ENCODE measurements at places on chromosomes 12 and 14.

DNA sequence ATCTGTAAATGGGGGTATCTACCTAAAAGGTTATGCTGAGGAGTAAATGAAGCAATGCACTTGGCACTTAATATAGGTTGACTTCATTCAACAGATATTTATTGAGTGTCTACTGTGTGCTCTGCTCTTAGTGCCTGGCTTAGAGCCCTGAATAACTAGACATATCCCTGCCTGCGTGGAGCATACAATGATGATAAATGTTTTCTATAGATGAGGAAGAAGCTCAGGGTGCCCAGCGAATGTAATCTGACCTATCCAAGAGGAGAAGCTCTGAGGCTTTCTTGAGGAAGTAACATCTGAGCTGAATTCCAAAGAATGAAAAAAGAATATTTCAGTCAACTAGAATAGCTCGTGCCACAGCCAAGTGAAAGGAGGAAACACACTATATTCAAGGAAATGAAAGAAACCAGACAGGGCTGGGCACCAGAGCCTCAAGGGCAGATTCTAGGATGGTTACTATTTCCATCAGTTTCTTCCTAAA is 17.9 kb upstream of the HIGD1C start:
- DNase-seq: no peak

GRCh38 chr14:100022772-100023451 is 42.3 kb upstream of the EVL start:
- peak; percentile 75 for DNase-seq

GRCh38 chr12:51980051-51980808 is 26.5 kb upstream of the TAMALIN start:
- peak; percentile 76 for DNase-seq

DNA sequence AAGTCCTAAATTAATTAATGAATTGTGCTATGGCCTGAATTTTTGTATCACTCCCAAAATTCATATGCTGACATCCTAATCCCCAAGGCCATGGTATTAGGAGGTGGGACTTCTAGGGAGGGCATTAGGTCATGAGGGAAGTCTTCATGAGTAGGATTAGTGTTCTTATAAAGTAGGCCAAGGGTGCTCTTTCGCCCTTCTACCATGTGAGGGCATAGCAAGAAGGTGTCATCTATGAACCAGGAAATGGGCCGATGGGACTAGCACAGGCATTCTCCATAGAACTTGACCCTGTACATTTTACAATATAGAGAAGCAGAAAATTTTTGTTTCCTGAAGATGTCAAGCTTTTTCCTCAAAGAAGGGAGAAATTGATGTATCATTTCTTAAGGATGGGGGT is 12.5 kb downstream of the SYT10 start:
- no peak for DNase-seq

GRCh38 chr12:122886851-122887818 is 8.8 kb downstream of the VPS37B start:
- no peak for DNase-seq

GRCh38 chr12:46300910-46301309 is 32.1 kb upstream of the SLC38A1 start:
- no peak for DNase-seq

DNA sequence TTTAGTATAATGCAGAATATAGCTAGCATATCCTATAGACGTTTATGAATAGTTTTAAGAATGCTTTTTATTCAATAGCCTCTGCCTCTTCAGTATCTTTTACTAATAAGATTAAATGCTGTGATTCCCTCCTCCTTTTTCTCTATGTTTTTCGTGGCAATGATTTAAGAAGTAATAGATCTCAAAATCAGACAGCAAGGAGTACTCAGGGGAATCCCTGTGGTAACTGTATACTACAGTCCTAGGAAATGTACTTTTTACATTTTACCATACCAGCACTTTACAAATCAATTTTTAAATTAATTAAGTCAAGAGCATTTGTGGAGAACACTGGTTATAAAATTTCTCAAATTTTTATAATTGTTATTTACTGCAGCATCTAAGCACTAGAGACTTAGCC is 240.6 kb upstream of the CAND1 start:
- no peak for DNase-seq

GRCh38 chr12:12924169-12924568 is 27.8 kb downstream of the GPRC5D start:
- no peak for DNase-seq

DNA sequence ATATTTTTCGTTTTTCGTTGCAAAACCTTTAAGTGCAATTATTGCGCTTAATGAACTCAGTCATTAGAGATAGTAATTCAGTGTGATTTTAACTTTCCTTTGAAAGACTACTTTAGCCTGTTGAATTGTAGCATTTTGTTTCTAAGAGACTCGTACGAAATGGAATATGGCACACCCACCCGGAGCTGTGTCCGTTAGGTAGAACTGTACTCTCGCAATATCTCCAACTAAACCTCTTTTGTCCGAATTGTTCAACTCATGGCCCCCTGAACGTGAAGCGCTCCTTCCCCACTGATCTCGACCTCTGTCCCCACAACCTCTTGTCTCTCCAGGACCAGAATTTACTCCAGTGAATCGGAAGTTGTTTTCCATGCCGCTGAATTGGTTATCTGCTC is 800 bp downstream of the PCNX4 start:
- DNase-seq: peak; percentile 54

- no peak for DNase-seq
Measured at GRCh38 chr12:94265966-94266745, 117.8 kb downstream of the PLXNC1 start.

- DNase-seq: no peak
Measured at GRCh38 chr12:13463189-13463588, 266.7 kb downstream of the EMP1 start.

DNA sequence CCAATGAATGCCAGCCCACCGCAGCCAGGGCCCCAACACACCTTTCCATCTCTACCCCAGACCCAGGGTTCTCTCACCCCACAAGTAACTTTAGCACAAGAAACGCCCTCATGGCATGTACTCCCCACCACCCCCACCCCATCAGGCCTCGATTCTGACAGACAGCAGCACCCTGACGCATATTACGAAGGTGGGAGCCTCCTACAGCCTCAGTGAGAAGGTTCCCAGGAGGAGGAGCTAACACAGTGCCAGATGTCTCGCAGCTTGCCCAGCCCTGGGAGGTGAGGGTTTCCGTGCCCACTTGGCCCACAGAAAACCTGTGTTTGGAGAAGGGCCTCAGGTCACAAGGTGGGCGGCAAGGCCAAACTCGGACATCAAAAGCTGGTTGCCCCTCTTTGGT is 32.4 kb downstream of the CCDC88C start:
- no peak for DNase-seq

- no peak for DNase-seq
Measured at GRCh38 chr14:43005807-43006206, 1399.1 kb downstream of the LRFN5 start.

DNA sequence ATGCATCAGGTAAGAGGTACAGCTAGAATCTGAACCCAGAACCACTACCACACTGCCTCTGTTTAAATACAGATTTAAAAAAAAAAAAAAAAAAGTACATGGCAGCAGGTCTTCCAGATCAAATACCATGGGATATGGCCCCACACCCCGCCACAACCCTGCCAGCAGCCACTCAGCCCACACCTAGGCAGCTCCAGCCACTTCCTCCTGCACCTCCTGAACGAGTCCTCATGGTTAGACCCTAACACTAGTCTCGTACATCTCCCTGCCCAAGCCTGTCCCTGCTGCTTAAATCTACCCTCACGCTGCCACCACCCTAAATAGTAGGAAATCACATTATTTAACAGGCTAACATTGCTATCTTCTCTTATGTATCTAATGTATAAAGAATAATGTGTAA is 12.6 kb downstream of the SETD3 start:
- no peak for DNase-seq

DNA sequence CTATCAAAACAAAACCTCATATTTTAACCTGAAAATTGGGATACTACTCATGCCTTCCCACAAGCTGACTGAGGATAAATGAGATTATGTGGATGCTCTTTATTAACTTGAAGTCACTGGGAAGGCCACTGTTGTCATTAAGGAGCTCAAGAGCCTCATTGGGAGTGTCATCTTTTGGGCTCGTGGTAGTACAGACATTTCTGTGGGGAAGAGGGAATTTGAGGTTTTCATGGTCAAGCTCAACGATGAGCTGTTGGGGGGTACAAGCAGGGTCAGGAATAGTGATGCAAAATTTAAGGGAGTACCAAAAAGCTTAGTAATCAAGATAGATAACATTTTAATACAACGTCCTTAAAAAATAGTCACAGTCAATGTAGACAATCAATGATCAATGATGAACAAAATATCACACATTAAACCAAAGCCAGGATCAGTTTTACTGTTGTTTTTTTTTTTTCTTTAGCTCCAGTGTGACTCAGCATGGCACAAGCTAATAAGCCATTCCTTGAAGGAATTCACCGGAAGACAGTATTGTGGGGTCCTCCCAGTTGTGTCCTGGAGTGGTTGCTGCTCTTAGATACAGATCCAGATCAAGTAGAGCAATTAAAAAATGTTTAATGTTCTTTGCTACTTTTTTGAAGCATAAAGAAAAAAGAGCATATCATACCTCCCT is 130.9 kb downstream of the C12orf75 start:
- no peak for DNase-seq

DNA sequence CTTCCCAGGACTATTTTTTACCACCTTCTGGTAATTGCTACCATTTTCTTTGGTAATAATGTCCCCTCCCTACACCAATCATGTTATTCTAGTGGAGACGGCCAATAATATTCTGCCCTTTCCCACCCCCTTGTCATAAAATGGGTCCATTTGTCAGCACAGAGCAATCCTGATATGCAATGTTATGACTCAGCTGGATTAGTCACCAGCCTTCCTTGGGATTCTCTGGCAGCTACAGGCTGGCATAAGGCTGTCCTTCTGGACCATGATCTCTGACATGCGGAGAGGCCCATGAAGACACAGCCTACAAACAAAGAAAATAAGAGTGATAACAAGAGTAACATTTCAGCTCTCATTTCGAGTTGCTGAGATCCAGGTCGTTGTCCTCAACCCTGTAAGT is 222.0 kb upstream of the CPNE8 start:
- no peak for DNase-seq

DNA sequence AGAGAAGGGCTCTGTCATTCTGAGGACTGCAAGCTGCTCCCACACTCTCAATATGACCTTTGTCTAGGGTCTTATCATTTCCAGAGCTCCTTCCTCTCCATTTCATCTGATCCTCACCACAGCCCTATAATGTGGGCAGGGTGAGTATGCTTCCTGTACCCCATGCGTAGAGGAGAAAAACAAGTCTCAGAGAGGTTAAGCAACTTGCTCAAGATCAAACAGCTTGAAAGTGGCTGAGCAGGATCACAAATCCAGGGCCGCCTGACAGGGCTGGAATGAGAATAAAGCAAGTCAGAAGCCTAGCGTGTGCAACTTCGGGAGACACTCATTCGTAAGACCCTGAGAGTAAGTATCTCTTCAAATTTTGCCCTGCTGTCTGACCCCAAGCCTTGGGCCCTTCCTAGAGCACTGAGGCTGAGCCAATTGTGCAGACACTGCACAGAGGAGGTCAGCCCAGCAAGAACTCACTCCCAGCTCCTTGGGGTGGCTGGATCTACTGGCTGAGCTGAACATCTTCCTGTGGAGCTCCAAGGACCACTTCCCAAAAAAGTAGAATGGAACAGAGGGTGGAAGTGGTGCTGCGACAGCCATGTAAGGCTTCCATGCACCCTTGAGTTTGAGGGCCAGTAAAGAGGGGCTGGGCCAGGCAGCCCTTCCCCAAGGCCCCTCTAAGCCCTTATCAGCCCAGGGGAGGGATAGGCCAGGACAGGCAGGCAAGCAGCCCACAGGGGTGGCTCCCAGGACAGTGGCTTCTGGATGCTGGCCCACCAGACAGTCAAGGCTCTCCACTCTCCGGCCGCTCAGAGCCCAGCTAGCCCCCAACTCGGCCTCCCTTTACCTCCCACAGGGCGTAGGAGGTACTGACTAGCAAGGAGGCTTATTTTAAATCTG is 10.5 kb downstream of the ZFP36L1 start:
- DNase-seq: no peak

DNA sequence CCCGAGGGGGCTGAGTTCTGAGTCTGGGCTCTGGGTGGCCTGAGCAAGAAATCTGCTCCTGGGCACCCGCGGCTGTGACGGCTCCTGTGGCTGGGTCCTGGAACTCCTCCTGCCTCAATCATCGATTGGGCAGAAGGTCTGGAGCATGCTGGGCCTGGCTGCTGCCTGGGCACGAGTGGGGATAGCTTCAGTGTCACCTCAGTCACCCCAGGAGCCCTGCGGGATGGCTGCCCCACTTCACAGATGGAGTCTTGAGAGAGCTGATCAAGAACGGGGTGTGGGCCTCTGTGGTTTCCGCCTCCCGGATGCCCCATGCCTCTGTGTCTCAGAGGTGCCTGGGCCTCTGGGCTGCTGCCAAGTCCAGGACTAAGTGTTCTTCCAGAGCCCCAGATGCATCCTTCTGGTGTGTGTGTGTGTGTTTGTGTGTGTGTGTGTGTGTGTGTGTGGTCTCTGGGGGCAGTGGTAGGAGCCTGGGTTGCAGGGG is 185.6 kb upstream of the C14orf180 start:
- DNase-seq: no peak

GRCh38 chr12:52189376-52190174 is 2.2 kb downstream of the KRT80 start:
- DNase-seq: no peak

GRCh38 chr14:61472801-61473376 is 151.5 kb downstream of the PRKCH start:
- DNase-seq: no peak

- no peak for DNase-seq
Measured at GRCh38 chr14:57346741-57347140, 43.6 kb upstream of the NAA30 start.

- DNase-seq: peak; percentile 32
Measured at GRCh38 chr12:115078990-115079389, 395.0 kb upstream of the TBX3 start.

DNA sequence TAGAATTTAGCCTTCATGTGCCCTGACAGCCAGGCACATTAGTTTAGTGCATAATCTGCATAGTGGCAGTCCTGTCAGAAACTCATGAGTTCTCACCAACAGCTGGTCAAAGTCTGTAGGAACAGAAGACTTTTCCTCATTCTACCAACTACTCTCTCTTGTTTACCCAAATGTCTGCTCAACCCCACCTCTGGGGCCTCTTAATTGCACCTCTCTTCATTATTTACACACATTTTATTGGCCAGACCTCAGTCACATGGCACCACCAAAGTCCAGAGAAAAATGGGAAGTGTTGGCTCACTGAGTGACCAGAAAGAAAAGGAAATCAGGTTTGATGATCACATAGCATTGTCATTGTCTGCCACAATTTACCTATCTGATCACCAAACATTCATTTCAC is 114.6 kb upstream of the PLXNC1 start:
- no peak for DNase-seq

DNA sequence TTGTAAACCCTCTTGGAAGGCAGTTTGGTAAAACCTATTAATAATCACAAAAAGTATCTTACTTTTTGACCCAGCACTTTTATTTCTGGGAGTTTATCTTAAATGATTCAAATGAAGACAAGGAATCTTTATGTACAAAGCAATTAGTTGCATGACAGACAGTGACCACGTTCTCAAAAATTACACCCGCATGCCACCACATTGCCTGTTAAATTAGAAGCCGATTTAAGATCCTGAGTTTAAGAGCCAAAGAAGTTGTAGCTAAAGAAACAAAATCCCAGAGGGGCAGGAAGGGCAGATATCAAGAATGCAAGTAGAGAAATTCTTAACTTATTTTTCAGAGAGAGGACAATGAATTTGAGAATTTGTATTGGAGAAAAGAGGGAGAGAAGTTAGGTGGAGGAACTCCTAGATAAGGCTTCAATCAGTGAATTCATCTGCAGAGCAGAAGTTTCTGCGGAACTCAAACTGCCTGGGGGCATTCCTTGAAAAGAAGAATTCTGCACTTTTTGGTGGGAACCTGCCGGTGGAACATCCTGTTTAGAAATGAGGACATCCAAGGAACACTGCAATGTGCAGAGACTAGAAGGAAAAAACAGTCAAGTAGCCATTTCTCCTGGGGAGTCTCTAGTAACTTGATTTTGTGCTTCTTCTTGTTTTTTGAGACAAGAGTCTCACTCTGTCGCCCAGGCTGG is 1.1 kb upstream of the RIOX1 start:
- no peak for DNase-seq

All from left kidney (tissue), 8 donors.